SW 1271 (cell line): ENCODE measurements at places on chromosomes 2 and 18.

DNA sequence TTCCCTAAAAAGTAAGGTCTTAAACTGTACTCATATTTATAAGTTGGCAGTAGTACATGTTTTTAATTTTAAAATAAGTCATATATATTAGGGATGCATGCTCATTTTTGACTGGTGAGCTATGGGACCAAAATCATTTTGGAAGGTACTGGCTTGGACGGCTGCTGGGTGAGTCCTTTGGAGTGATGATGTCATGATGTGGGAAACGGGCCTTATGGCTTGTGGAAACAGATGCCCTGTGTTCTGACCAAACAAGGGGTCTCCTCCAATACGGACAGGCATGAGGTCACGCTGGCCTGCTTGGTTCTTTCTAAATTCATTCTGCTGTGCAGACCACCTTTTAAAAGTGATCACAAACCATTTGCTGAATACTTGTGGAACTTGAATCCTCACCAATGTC is 109.2 kb upstream of the MGAT5 start:
- DNase-seq, result no peak

- no peak for DNase-seq
These were observed at the start of gene RNPEPL1 for GRCh38 chr2:240567872-240568677. Gene RNPEPL1 (plus strand): TSS chr2:240568484. CDS start chr2:240568587, 103 bp downstream.

GRCh38 chr18:57890266-57890665 is 87.2 kb upstream of the ATP8B1 start:
- no peak for DNase-seq

- DNase-seq, result no peak
These were observed 679.0 kb upstream of the ACVR2A start for GRCh38 chr2:147165697-147166382.

GRCh38 chr18:37716106-37716735 is 150.6 kb upstream of the CELF4 start:
- DNase-seq, result no peak

DNA sequence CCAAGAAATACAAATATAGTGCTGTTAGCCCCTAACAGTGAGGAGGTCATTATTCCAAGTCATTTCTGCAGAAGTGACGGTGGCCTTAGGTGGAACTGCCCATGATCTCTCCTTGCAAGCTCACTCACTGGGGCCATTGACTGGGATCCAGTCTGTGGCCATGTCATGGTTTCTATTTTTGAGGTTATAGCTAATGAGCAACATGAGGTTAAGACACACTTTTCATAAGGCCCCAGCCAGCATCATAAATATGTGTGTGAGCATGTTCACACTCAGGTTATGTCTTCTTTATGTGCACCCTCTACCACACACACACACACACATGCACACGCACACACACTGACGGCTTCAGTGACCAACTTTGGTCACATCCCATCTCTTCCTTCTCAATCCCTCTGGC is 484 bp downstream of the AFF3 start:
- DNase-seq, result no peak

GRCh38 chr2:40489678-40489960 is 37.7 kb upstream of the SLC8A1 start:
- DNase-seq, result no peak

- DNase-seq, result no peak
These were observed 128.7 kb upstream of the CD302 start for GRCh38 chr2:159926695-159927094.

DNA sequence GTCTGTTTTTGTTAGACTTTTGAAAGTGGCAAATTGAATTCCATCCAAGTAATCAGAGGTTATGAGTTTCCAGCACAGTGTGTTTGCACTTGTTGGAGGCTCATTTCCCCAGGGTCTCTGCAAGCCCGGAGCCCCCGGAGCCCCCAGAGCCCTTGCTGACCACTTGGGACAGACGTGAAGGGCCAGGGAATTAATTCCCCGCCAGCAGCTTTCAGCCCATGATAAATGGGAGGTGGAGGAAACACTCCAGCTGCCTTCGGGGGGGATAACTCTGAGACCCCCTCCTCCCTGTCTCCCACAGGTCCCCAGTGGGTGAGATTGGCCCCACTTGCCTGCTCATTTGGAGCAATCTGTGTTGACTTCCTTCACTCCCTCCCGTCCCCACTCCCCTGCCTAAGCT is 79.2 kb downstream of the KLHL29 start:
- DNase-seq, result no peak

DNA sequence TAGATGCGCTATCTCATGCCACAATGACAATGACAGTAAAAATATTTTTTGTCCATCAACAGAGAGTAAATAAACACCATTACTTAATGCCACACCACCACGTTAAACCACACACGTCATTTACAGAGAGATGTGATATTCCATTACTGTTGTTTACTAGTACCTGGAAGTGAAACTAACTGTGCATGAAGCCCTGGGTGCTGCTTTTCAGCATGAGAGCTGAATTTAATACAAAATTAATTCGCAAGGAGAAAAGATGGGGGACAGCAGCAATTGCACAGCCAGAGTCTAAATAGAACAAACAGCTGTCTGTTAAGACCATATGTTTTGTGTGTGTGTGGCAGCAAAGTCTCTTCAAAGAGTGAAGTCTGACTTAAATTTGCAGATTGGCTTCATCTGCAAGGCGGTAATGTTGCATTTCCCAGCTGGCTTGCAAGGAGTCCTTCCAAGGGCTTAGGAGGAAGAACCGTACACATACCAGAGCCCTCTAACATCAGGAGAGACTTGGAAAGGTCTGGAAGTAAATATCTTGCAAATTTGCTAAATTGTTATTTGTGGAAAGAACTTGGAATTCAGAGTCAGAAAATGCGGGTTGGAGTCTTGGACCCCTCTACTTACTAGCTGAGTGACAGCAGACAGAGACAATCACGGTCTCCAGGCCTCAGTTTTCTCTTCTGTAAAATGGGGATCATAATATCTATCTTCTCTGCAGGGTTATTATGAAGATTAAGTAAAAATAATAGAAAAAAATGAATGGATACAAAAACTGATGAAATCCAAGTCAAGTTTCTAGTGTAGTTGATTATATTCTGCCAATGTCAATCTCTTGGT is 127.6 kb downstream of the ALPK2 start:
- DNase-seq, result no peak
